ENCODE measurements at places on chromosomes 12 and 14.
A peak's percentile ranks its signal among the peaks of the same experiment; 100 is the strongest.

DNA sequence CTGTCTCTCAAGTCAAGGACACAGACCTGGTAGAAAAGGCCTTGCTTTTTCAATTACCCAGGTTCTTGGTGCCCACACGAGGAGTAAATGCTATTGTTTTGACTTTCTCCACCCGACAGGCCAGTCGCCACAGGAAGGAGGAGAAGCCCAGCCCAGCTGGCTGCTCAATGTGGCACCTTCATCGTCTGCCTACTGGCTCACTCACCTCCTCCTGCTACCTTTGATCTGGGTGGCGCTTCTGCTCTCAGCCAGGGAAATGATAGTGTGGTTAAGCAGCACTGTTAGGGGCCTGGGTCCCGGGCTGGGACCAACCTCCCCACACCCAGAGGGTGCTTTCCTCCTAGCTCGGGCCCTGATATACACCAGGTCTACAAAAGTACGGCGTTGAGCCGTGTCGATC, 75.0 kb upstream of the FZD10 start:
- H3K36me3 ChIP-seq = no peaks in the 10 kb centered on the region
- H3K27me3 ChIP-seq = no peaks in the 10 kb centered on the region
- H3K4me3 ChIP-seq = peak overlapping the region; percentile 46
- DNase-seq = peak; percentile 31
- H3K4me1 ChIP-seq = peaks cover 24% of the 10 kb centered on the region

DNA sequence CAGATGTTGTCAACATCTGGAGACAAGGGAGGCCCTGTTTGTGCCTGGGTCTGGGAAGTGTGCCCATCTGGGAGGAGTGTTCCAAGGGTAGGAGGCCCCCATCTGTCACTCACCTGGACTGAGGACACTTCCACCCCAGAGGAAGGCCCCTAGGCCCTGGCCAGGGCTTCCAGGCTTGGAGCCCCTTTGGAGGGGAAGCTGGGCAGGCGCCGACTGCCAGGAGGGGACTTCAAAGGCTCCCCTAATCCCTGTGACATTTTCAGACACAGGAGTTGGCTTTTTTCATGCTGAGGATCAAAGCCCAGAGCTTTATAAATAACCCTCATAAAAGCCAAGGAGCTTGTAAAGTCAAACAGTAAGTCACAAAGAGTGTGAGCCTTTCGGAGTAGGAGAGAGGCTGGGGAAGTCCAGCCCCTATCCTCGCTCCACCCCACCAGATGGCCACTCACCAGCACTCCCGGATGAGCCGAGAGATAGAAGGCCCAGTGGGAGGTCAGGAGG, 17.6 kb upstream of the FAM222A start:
- no peak for DNase-seq
- H3K4me1 ChIP-seq = no peaks in the 10 kb centered on the region
- peaks cover 11% of the 10 kb centered on the region for H3K27me3 ChIP-seq
- H3K4me3 ChIP-seq = no peak overlapping the region

DNA sequence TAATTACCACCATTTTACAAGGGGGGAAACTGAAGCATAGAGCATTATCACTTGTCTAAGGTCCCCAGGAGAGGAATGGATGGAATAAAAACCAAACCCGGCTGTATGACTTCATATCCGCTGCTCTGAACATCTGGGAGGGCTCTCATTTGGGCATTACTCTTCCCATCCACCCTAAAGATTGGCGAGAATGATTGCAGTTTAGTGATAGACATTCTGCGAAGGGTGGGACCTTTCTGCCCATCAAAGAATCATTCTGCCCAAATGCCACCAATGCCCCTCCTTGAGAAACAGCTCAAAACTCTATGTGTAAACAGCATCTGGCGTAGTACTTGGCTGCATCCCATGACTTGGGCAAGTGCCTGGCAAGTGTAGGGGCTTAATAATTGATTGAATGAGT, 11.6 kb downstream of the CHST11 start:
- DNase-seq = no peak
- H3K36me3 ChIP-seq = peaks cover 21% of the 10 kb centered on the region
- no peaks in the 10 kb centered on the region for H3K27me3 ChIP-seq
- H3K4me1 ChIP-seq = peaks cover 85% of the 10 kb centered on the region
- H3K27ac ChIP-seq = no peak overlapping the region

- peaks cover 3% of the 10 kb centered on the region for H3K36me3 ChIP-seq
- H3K27me3 ChIP-seq = no peaks in the 10 kb centered on the region
- peaks cover 28% of the 10 kb centered on the region for H3K4me1 ChIP-seq
- H3K4me3 ChIP-seq = peak overlapping the region; percentile 78
- H3K27ac ChIP-seq = peak overlapping the region; percentile 77
Observed at GRCh38 chr12:132188916-132189325, 44.7 kb downstream of the NOC4L start.

- H3K27me3 ChIP-seq = no peaks in the 10 kb centered on the region
- H3K4me3 ChIP-seq = no peak overlapping the region
- H3K4me1 ChIP-seq = peaks cover 55% of the 10 kb centered on the region
- peaks cover 30% of the 10 kb centered on the region for H3K36me3 ChIP-seq
- H3K27ac ChIP-seq = peak overlapping the region; percentile 66
Observed at GRCh38 chr12:103969391-103969790, 3.7 kb downstream of the TDG start.

GRCh38 chr12:103501447-103501846, 5.7 kb upstream of the C12orf42 start:
- no peak for DNase-seq
- H3K4me1 ChIP-seq = peaks cover 23% of the 10 kb centered on the region
- no peaks in the 10 kb centered on the region for H3K36me3 ChIP-seq

DNA sequence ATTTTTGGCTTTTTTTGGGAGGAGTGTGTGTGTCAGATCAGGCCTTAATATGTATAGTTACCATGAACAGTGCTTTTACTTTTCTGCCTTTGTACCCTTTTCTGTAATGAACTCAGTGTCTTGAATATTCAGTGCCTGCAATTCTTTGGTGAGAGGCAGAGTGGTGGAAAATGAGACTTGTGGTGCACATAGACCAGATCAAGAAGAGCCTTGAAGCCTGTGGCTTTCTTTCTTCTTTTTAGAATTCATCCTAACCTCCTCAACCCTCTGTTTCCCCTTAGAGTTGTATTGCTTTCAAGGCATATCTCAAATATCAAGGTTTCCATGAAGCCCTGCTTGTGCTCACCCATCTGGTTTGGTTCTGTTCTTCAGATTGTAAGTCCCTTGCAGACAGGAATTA, 2.6 kb downstream of the YLPM1 start:
- peak; percentile 17 for DNase-seq
- no peaks in the 10 kb centered on the region for H3K27me3 ChIP-seq
- H3K4me3 ChIP-seq = peak overlapping the region; percentile 96
- H3K27ac ChIP-seq = peak overlapping the region; percentile 97

GRCh38 chr12:16606991-16607390, 1.0 kb upstream of the LMO3 start:
- H3K27me3 ChIP-seq = peaks cover 51% of the 10 kb centered on the region
- H3K36me3 ChIP-seq = peaks cover 2% of the 10 kb centered on the region
- DNase-seq = no peak
- no peaks in the 10 kb centered on the region for H3K4me1 ChIP-seq
- H3K27ac ChIP-seq = no peak overlapping the region
- no peak overlapping the region for H3K4me3 ChIP-seq

GRCh38 chr12:50678650-50679365, 85.1 kb upstream of the ATF1 start:
- H3K36me3 ChIP-seq = peaks cover 21% of the 10 kb centered on the region
- H3K4me3 ChIP-seq = no peak overlapping the region
- no peaks in the 10 kb centered on the region for H3K27me3 ChIP-seq
- H3K4me1 ChIP-seq = no peaks in the 10 kb centered on the region
- no peak for DNase-seq

GRCh38 chr12:55715169-55715764, 579 bp upstream of the BLOC1S1 start:
- no peak for DNase-seq
- H3K4me1 ChIP-seq = peaks cover 30% of the 10 kb centered on the region
- peak overlapping the region; percentile 86 for H3K4me3 ChIP-seq

Data from activated CD4-positive, alpha-beta T cell treated with anti-CD3 and anti-CD28 coated beads for 36 hours (primary cell).